ENCODE measurements at places on chromosomes 2 and 18.
A peak's percentile ranks its signal among the peaks of the same experiment; 100 is the strongest.

- DNase-seq = peak; percentile 65
Measured at GRCh38 chr2:39919511-39920306, 140.7 kb upstream of the THUMPD2 start.

DNA sequence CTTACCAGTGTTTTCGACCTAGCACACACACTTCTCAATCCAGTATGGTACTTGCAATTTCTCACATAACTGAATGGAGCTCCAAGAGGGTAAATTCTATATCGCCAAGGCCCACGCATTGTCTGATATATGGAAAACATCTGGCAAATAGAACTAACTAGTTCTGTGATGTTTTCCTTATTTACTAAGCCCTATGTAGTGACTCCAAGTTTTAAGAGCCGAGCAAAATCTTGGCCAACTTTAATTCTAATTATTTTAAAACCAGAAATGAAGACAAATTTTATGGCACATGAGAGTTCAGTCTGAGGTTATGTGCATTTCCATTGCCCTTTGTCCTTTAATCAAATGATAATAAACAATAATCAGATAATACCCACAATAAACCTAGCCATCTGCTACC is 1119.7 kb upstream of the CNTNAP5 start:
- no peak for DNase-seq

DNA sequence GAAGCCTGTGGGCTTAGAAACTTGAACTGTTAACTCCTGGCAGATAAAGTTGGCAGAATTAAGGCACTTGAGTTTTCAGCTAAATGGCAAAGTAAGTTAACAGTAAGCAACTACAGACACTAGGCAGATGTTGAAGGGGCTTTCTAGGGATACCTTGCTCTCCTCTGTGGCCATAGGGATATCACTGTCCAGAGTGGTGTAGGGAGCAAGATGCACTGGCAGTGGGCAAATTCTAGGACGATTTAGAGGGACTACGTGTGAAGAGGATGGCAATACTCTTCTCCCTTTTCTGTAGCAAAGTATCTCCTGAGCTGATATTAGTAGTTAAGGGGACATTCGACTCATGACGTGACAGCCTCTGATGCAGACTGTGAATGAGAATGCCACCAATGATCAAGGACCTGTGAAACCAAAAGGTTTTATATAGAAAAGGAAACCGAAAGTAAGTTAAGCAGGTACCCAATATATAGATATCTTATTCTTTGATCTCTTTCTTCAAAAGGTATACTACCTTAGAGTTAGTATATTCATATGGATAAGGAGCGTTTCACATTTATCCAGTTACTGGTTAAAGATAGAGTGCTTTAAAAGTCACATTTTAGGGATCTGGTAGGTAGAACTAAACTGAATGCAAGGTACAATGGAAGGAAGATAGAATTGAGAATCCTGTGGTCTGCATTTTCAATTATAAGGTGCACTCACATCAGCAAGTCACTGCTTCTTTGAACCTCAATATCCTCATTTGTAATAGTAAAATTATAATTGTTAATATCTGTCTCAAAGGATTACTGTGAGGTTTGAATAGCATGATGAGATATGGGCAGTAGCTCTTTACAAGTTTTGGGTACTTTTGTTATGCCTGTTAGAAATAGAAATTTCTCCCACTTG is 106.4 kb downstream of the KCNH7 start:
- peak; percentile 19 for DNase-seq

DNA sequence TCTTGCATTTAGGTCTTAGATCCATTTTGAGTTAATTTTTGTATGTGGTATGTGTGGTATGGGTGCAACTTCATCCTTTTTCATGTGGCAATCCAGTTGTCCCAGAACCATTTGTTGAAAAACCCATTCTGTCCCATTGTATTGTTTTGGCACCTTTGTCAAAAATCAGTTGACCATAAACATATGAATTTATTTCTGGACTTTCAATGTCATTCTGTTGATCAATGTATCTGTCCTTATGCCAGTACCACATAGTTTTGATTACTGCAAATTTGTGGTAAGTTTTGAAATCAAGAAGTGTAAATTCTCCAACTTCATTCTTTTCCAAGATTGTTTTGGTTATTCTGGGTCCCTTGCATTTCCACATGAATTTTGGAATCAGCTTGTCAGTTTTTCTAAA is 16.6 kb upstream of the ZNF396 start:
- no peak for DNase-seq

All from Jurkat, Clone E6-1 (cell line).